ENCODE measurements at places on chromosomes 2 and 18.
A peak's percentile ranks its signal among the peaks of the same experiment; 100 is the strongest.

DNA sequence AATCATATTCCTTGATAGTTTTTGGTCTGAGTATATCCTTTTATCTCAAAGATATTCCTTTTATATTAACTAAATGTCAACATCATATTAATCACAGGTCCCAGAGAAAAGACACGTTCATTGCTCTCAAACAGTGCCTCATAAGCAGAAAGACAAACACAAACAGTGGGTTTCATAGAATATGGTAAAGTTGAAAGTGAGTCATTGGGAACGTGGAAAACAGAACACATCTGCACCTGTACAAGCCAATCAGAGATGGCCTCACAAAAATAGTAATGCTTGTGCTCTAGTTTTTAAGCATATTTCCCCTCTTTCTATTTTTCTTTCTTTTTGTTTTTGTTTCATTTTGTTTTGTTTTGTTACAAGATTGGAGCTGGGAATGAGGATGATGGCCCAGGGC, 328.4 kb upstream of the MAP2 start:
- DNase-seq: no peak

- DNase-seq: no peak
Measured at GRCh38 chr2:224573724-224574123, 11.4 kb downstream of the CUL3 start.

GRCh38 chr2:25305775-25306174, 36.0 kb downstream of the DNMT3A start:
- no peak for DNase-seq

- no peak for DNase-seq
Measured at GRCh38 chr2:1814616-1815015, 70.3 kb upstream of the PXDN start.

DNA sequence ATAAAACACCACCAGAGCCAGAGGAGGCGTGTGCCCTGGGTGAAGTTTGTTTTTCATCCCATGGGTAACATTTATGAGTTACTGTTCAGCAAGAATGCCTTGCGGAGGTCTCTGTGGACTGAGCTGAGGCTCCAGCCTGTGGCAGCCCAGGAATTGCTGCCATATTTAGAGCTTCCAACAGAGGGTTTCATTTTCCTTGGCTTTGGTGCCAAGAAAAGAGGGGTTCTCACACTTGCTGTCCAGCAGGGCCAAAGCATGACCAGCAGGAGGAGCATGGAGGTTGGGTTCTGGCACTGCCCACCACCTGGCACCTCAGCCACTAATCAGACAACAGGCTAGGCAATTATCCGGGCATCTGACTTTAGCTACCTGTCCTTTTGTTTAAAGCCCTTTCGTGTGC, 36.7 kb downstream of the EPAS1 start:
- no peak for DNase-seq

- DNase-seq: no peak
Measured at GRCh38 chr2:16717477-16717876, 51.8 kb upstream of the CYRIA start.

DNA sequence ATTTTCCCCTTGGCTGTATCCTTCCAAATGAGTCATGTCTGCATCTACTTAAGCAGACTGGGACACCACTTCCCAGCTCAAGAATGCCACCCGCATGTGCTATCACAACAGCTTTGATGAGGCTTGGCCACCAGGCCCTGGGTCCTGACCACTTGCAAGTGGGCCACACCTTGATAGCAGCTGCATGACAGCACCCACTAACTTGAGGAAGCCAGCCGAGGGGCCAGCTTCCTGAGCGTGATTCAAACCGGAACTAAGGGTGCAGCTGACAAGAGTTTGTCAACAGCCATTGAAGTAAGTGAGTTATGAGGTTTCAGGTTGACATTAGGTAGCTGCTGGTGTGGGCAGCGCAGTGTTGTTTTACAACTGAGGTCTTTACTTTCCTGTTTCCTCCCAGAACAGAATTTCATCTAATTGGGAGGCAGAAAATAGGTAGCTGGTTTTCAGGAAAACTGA, 54.4 kb downstream of the EPHA4 start:
- peak; percentile 38 for DNase-seq

GRCh38 chr2:105631011-105631410, 113.7 kb upstream of the NCK2 start:
- DNase-seq: no peak

GRCh38 chr2:19635951-19636510, 265.8 kb downstream of the TTC32 start:
- DNase-seq: no peak

DNA sequence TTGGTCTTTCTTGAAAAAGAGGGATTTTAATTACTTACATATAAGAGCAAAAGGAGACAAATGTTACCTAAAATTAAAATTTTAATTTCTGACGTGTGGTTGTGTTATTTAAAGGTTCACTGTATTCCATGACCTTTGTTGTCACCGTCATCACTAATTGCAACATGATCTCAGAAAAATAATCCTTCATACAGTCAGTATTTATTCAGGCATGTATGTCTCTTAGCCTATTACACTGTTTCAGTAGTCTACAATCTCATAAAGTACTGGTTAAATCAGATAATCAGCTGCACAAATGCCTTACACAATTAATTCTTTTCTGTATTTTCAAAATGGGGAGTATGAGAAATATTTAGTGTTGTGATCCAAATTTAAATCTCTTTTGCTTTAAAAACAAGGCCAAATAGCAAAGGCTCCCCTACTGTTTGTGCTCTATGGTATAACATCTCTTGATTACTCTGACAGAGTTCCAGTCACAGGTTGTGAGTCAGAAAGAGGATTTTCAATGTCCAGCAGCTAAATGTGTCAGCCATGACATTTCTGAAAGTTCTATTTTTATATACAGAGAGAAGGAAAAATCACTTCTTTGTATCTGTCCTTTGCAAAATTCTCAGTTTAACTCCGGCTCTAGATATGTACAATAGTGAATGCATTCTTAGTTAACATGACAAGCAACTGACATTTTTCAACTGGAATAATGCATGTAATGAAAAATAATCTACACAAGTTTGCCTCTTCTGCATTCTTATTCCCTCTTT, 184.0 kb downstream of the FIGN start:
- DNase-seq: no peak
